ENCODE measurements at places on chromosomes 16 and 17.

DNA sequence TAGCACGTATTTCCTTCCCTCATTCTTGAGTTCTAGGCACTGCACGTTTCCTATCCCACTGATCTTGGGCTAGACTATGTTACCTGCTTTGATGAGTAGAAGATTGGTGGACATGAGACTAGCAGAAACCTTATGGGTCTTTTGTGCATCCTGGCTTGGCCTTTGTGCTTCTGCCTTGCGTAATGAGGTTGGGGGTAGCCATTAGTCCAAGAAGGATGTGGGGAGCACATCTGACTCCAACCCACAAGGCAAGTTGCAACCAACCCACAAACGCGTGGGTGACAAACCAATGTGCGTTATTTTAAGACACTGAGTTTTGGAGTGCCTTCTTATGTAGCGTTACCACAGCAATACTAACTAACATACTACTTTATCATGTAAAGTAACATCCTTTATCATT, 180.4 kb upstream of the IRX5 start:
- DNase-seq: no peak

- DNase-seq: peak; percentile 92
These were observed at the start of gene CCDC40 for GRCh38 chr17:80035937-80036714. Gene CCDC40, plus strand, starts transcription at chr17:80036642. Its CDS starts 21 bp downstream, at chr17:80036663.

DNA sequence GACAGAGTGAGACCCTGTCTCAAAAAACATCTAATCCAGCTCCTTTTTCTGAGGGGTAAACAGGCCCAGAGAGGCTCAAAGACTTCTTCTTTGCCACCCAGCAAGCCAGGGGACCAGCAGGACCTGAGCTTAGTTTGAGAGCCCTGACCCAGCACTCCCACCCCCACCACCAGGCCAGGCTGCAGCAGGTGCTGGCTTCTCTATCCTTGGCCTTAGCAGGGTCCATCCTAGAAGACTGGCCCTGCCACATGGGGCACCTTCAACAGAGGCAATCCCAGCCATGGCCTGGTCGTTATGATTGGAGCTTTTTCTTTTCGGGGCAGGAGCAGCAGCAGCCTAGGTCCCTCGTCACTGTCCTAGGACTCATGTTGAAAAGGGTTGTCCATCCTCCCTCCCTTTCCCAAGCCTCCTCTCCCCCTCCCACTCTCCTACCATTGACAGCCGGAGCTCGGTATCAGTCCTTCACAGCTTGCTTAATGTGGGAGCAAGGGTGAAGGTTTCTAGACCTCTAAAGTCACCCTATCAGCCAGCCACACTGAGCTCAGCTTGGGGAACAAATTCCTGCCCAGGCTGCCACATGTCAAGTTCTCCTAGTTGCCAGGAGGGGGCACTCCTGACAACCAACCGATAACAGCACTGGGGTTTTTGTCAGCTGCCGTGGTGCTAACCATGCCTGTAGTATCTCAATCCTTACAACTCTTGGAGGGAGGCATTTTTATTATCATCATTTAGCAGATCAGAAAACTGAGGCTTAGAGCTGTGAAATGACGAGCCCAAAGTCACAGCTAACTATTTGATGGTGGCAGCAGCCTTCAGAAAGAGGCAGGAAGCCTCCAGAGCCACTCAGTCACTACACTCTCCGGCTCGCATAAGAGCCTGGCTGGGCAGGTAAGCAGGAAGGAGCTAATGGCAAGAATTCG, 11.2 kb downstream of the MRPL27 start:
- peak; percentile 89 for DNase-seq

DNA sequence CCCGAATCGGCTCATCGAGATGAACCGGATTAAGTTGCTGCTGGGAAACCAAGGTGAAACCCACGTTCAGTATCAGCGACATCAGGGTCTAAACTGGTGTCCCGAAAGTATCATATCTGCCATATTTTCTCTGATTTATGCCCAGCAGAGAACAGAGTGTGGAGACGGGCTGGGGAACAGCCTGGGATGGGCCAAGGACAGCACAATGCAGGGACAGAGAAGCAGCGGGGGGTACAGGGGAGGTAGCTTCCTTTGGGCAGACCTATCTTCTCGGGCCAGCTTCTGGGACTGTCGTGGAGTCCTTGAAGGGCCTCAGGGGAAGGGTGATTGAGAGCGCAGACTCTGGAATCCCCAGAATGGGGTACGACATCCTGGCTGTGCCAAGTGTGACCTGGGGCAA, 17.5 kb upstream of the MLKL start:
- DNase-seq: no peak

DNA sequence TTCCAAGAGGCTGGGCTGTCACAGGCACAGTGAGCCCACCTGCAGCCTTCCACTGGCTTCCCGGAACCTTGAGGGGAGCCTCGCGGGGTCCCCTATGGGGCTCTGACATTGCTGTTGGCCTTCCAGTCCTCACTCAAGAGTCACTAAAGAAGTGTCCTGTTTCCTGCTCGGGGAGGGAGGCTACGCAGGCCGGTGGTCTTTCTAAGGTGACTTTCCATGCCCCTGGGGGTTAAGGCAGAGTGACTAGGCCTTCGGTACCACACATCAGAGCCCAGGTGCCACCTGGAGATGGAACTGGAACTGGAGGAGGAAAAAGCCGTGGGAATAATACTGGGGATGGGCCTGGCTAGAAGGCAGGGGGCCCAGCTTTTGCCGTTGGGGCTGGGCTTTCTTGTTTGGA, 72.1 kb downstream of the IL21R start:
- DNase-seq: no peak

GRCh38 chr17:58219007-58219788, at the start of gene MKS1:
Gene MKS1, minus strand, starts transcription at chr17:58219255. Its CDS starts 25 bp downstream, at chr17:58219230.
- DNase-seq: peak; percentile 100

DNA sequence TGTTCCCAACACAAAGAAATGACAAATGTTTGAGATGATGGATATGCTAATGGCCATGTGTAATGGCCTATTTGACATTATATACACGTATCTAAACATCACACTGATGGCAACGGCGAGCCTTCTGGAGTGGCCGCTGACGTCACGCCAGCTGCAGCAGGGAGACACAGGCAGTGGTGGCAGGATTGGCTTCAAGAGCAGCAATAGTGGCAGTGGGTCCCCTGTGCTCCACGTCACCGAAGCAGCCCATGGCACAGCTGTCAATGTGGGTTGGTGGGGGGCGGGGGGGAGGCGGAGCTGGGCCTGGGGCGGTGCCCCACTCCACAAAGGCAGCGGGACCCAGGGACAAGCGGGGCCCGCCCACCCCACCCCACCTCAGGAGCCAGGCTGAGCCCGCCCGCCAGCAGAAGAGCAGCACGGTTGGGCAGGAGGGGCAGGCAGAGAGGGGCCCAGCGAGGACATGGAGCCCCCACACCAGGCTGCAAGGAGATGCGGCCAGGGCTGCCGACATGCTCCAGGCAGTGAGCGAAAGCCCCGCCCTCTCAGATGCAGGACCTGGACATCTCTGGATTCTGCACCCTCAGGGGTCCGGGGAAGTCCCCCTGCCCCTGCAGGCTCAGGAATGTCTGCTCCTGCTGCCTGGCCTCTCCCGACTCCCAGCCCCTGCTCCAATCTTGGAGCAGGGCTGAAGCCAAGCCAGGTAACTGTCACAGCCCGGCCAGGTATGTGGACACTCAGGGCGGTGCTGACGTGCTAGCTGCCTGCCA, 64.6 kb downstream of the USP32 start:
- DNase-seq: no peak

DNA sequence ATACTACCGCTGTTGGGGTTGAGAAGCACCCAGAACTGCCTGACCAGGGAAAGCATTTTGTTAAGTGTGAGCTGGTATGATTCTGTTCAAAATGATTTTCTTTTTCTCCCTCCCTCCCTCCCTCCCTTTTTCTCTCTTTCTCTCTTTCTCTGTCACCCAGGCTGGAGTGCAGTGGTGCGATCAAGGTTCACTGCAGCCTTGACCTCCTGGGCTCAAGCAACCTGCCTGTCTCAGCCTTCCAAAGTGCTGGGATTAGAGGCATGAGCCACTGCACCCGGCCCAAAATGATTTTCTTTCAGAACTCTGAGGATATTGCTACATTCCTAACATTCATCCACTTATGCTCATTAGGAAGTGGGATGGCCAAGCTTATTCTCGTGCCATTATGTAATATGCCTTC, 41.3 kb downstream of the SLC47A1 start:
- no peak for DNase-seq

- DNase-seq: no peak
These were observed 97.8 kb downstream of the DNAH17 start for GRCh38 chr17:78479369-78479768.

DNA sequence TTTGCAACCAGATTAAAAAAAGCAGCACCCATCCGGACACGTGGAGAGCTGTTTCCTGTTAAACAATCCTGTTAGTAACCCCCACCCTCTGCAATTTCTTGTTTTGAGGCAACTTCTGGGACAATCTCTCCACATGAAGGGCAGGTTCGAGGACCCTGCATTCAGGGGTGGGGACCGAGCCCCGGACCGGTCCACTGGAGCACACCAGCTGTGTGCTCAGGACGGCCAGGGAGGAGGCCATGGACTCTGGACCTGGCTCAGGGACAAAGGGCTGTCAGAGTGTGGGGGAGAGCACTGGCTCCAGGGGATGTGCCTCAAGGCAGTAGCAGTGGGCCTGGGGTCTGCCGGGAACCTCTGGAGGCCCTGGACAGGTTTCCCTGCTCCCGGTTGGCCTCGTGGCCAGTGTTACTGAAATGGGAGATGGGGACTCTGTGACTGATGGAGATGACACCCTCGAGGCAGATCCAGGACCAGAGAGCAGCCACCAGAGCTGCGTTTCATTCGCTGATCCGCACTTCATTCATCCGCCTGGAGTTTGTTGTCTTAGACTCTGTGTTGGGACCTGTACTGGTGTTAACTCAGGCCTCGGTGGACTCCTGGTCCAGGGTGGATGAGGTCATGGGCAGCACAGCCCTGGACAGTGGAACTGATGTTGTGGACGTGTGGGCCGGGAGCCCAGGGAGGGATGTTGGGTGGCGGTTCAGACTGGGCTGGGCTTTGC, 2.9 kb upstream of the CPNE7 start:
- no peak for DNase-seq

DNA sequence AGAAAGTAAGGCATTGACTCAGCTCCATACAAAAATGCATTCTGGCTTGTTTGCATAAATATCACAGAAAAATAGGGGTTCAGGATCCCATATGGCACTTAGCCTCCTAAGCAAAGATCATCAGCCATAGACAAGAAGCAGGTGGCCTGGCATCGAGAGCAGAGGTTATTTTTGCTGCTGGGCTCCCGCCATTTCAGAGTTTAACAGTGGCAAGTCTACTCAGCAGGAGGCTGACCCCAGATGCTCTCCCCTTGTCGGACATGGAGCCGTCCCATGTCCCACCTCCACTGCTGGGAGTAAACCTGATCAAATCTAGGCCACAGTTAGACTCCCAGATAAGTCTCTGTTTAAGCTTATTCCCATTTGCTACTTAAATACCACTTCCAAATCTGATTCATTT, 269.1 kb downstream of the FTO start:
- DNase-seq: no peak

GRCh38 chr17:35775583-35775982, 14.9 kb downstream of the C17orf50 start:
- no peak for DNase-seq

GRCh38 chr16:10868596-10869469, 8.2 kb upstream of the CIITA start:
- no peak for DNase-seq

- DNase-seq: no peak
These were observed 977 bp downstream of the NAGPA start for GRCh38 chr16:5032748-5033167.

GRCh38 chr17:1653735-1654134, 4.1 kb upstream of the RILP start:
- DNase-seq: no peak

- DNase-seq: peak; percentile 32
These were observed 178.3 kb downstream of the MRTFB start for GRCh38 chr16:14249291-14250032.

- no peak for DNase-seq
These were observed 46.4 kb downstream of the SLFN5 start for GRCh38 chr17:35289222-35289621.

GRCh38 chr17:62017496-62017895, 47.6 kb downstream of the MED13 start:
- peak; percentile 66 for DNase-seq

GRCh38 chr16:65681406-65681805, 559.5 kb upstream of the CDH11 start:
- DNase-seq: no peak

- no peak for DNase-seq
These were observed 98.5 kb downstream of the BRIP1 start for GRCh38 chr17:61764846-61765245.

DNA sequence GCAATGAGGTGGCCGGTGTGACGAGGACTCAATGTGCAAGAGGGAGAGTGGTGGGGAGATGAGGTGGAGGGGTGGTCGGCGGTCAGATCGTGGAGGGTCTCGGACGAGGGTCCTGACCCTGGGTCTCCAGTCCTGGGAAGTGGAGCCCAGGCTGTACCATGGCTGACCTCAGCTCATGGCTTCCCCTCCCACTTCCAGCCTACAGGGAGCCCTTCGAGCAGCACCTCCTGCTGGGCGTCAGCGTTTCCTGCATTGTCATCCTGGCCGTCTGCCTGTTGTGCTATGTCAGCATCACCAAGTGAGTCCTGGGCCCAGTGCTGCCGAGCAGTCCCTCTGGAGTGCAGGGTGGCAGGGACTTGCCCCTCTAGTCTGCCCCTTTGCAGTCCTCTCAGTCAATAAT, 41.8 kb downstream of the IL4R start:
- DNase-seq: peak; percentile 34
